Stimulated activated CD8-positive, alpha-beta memory T cell treated with anti-CD3 and anti-CD28 coated beads, Interleukin-4, amount 100 ng/mL, for 48 hours (primary cell): ENCODE measurements at places on chromosomes 5 and 9.

GRCh38 chr5:177598477-177598876 is 1.5 kb upstream of the B4GALT7 start:
- no peak for DNase-seq

DNA sequence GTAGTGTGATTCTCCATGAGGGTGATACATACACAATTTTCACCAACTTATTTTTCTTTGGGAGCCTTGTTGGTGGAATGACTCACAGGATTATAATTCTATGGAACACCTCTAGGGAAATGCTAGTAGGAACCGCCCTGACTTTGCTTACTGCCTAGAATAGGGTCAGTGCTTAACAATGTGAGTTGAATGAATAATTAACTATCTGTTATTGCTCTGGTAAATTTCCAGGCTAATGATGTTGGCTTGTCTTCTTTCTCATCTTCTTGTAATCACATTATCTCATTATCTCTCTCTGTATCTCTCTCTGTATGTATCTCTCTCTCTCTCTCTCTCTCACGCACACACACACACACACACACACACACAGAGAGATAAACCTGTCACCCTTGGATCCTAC is 291.1 kb downstream of the TRIM32 start:
- no peak for DNase-seq

- DNase-seq = no peak
Observed at GRCh38 chr5:158921441-158922262, 178.1 kb downstream of the EBF1 start.

DNA sequence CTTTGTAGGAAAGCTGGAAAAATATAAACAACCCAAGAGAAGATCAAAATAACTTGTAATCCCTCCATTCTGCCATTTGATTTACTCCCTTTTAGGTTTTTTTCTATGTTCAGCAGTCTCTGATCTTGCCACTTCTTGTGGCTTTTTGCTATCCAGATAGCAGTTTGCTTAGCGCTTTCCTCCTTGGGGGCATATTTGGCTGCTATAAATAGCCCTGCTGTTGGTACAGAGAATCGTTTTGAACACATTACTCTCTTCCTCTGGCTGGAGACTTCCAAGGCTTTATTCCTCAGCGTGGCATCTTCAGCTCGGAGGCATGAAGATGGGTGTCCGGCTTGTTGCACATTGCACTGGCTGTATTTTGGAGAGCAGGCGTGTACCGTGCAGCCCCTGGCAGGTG is 38.6 kb downstream of the HMCN2 start:
- DNase-seq = no peak

GRCh38 chr9:95341293-95341962 is 23.9 kb upstream of the FANCC start:
- DNase-seq = no peak

DNA sequence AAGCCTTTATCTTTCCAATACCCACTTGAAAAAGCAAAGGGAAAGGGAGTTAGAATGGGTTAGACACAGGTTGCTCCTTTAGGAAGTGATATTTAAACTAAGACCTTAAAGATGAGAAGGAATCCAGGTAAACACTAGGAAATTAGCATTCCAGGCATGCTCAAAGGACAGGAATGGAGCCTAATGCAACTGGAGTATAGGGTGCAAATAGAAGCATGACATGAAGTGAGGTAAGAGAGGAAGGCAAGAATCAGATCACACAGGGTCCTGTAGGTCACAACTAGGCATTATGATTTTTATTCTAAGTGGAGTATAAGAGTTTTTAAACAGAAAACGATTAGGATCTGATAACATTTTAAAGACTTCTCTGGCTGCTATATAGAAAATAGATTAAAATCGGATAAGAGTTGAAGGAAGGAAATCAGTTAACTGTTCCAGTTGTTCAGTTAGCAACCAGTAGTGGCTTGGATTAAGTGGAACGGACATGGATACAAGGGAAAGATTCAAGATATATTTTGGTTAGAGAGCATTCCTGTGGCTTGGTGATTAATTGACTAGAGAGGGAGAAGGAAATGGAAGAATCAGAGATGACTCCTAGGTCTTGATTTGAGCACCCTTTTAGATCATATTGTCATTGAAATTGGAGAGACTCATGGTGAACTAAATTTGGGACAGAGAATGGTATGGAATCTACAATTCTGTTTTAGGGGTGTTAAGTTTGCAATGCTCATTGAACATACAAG is 95.9 kb downstream of the FBXO4 start:
- no peak for DNase-seq

GRCh38 chr5:2374703-2375102 is 376.8 kb downstream of the IRX2 start:
- no peak for DNase-seq

- DNase-seq = no peak
Observed at GRCh38 chr5:33309536-33310345, 131.0 kb upstream of the TARS1 start.

- no peak for DNase-seq
Observed at GRCh38 chr5:82493221-82493620, 215.1 kb upstream of the RPS23 start.

DNA sequence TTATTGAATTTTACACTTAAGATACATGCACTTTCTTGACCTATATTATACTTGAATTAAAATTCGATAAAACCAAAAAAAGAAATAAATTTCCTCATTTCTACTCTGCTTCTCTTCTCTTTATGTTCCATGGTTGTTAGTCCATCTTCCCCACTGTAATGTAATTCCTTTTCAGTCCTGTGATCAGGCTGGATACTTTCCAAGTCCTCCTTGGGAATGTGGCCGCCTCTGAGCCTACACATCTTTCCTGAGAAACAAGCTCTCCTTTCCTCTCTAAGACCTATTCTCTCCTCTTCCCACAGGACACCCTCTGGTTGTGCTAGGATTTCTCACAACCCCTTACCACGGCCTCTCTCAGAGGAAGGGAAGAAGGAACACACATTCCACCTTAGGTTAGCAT is 285.1 kb downstream of the DNAH5 start:
- no peak for DNase-seq

DNA sequence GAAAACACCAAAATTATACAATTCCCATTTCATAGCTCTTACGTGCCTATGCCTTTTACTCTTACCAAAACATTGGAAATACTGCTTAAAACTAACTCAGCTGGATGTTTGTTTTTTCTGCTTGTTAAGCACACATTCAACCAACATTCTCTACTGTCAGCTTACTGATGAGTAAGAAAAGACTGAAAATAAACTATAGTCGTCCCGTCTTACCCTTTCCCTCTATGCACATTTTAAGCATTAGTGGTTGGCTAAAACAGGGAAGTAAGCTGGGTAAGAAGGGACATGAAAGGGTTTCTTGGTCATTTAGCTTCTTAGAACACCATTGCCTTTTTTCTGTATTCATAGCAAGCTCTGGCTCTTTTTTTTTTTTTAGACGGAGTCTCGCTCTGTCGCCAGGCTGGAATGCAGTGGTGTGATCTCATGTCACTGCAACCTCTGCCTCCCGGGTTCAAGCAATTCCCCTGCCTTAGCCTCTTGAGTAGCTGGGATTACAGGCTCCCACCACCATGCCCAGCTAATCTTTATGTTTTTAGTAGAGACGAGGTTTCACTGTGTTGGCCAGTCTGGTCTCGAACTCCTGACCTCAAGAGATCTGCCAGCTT is 232.1 kb upstream of the PCSK5 start:
- no peak for DNase-seq

- no peak for DNase-seq
Observed at GRCh38 chr9:9002826-9003583, 1203.4 kb upstream of the DMAC1 start.

DNA sequence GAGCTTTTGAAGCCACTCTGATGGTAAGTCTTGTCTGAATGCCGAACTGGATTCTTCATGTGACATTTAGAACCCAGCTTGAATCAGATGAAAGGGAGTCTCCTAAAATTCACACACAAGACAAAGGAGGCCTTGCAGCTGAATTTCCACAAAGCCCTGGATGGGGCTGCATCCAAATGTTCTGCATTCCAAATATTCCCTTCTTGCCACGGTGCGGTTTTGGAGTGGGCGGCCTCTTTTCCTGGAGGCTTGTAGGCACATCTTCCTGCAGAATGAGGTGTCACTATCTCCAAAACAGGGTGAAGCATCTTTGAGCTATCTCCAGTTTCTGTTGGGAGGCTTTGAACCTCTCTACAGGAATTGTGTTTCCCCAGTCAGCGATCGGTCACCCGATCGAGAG is 342.7 kb downstream of the ARHGEF28 start:
- DNase-seq = no peak

- no peak for DNase-seq
Observed at GRCh38 chr9:109453210-109453842, 44.8 kb downstream of the PTPN3 start.

- DNase-seq = no peak
Observed at GRCh38 chr5:92527311-92528078, 1053.5 kb downstream of the NR2F1-AS1 start.

- DNase-seq = no peak
Observed at GRCh38 chr5:18968966-18969365, 1019.0 kb downstream of the CDH18 start.
